ENCODE measurements at places on chromosomes 11 and 22.

DNA sequence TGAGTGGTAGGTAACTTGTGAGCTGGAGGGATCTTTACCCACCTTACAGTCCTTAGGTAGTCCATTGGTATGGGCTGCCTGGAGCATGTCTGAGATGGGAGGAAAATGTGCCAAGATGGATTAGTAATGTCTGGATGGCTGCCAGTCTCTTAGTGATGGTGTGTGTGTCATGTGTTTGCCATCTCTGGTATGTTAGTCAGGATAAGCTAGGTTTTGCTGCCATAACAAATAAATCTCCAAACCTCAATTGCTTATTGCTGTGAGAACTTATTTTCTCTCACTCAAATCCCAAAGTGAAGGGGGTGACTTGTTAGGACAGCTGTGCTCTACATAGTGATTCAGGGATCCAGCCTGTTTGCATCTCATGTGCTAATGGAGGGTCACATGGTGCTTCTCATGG, 40.9 kb upstream of the MYEOV start:
- no peak for DNase-seq

DNA sequence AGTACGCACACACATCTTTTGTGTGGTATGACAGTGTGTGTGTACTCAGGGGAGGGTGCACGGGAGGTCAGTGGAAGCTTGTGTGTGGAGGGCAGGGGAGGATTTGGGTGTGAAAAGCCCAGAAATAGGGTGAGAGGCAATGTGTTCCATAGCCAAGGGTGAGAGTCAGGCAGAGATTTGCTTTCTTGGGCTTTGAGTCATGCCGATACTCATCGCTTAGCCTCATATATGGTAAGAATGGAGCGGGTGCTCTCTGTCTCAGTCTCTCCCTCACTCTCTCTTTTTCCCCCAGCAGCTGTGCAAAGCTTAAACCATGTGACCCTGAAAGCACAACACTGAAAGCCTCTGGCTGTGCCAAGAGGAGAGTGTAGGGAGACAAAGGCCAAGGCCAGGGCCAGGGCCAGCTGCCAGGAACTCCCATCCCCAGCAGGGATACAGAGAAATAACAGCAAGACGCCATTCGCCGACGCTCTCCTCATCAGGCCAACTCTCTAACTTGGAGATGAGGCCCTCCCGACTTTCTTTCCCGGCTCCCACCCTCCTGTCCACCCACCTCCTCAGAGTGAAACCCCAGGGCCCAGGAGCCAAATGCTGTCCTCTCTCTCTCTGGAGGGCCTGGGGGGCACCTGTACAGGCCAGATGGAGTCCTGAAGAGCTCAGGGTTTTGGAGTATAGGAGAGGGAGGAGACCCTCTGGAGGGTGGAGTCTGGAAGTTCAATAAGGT, 20.3 kb upstream of the MICAL3 start:
- DNase-seq = no peak

GRCh38 chr11:18236664-18237356, at the start of gene SAA4:
Gene SAA4 (minus strand): TSS chr11:18236802. CDS start chr11:18235926, 876 bp downstream.
- no peak for DNase-seq

DNA sequence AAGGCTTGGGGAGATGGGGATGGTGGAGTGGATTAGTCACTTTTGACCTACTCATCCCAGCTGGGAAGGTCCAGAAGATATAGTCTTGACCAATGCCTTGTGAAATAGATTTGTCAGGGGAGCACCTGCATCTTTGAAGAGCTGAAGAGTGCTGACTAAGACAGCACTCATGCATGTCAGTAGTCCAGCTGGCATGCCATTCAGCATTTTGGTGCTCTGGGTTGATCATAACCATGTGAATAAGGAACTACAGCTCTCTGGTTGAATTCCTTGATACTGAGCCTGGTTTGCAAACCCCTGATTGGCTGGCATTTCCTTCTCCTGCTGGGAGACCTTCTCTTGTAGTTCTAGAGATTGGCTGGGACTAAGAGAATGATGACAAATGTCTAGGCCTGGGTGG, 106.8 kb upstream of the ALX4 start:
- no peak for DNase-seq

GRCh38 chr22:35918456-35918855, 110.2 kb downstream of the RBFOX2 start:
- no peak for DNase-seq

- no peak for DNase-seq
Observed at GRCh38 chr11:104410336-104410735, 246.4 kb upstream of the PDGFD start.

DNA sequence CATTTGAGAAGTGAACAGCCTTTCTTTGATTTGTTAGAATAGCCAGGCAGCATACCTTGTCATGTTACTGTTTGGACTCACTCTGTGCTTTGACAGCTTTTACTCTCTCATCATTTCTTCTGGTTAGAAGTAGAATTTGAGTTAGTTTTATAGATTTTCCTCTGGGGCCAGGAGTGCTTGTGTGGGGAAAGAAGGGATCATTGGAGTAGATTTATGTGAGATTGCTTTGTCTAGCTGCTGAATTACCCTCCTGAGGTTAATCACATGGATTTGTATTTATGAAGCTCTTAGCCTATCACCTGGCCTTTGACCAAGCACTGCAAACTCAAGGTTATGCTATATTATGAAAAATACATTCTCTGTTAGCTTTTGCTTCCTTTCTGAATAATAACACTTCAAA, 54.3 kb downstream of the SWAP70 start:
- no peak for DNase-seq

GRCh38 chr22:19912271-19912999, 29.1 kb upstream of the COMT start:
- no peak for DNase-seq

GRCh38 chr11:72546866-72547265, 112.5 kb upstream of the CLPB start:
- DNase-seq = no peak

GRCh38 chr11:9982796-9983579, 311.0 kb downstream of the SBF2 start:
- no peak for DNase-seq

GRCh38 chr11:40716344-40717130, 742.9 kb downstream of the LRRC4C start:
- no peak for DNase-seq

- no peak for DNase-seq
Observed at GRCh38 chr11:6498121-6498520, 1.0 kb downstream of the DNHD1 start.

GRCh38 chr11:120709808-120710207, 198.3 kb downstream of the GRIK4 start:
- no peak for DNase-seq

GRCh38 chr11:2741006-2741376, 41.2 kb upstream of the KCNQ1OT1 start:
- no peak for DNase-seq

- DNase-seq = no peak
Observed at GRCh38 chr11:128692753-128693415, 988 bp upstream of the FLI1 start.

- no peak for DNase-seq
Observed at GRCh38 chr11:83007477-83007876, 64.2 kb downstream of the RAB30 start.

DNA sequence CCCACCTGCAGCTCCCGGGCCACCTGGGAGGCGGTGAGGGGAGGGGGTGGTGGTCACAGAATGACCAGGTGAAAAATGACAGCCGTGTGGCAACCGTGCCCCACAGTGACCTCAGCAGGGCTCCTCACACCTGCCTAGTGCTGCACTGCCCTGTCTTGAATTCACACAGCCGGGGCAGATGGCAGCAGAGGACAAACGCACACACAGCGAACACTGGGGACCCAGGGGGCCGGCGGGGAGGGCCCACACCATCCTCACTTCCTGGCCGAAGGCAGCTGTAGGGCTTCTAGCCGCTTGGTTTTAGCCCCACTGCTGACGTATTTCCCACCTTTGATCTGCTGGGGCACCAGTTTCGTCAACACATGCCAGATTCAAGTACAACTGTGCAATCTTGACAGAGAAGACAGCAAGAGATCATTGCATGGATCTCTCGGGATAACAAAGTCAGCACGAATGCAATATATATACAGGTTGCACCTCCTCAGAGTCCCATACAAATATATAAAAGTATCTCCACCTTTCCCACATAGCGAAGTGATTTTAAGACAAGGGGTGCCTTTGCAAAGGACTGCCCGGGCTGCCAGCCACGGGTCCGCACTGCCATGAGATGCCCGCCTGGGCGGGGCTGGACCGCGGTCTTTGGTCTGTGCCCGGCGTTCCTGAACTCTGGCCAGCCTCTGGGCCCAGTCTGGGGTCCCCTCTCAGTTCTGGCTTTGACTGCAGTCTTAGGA, 26.9 kb downstream of the TRMU start:
- no peak for DNase-seq

DNA sequence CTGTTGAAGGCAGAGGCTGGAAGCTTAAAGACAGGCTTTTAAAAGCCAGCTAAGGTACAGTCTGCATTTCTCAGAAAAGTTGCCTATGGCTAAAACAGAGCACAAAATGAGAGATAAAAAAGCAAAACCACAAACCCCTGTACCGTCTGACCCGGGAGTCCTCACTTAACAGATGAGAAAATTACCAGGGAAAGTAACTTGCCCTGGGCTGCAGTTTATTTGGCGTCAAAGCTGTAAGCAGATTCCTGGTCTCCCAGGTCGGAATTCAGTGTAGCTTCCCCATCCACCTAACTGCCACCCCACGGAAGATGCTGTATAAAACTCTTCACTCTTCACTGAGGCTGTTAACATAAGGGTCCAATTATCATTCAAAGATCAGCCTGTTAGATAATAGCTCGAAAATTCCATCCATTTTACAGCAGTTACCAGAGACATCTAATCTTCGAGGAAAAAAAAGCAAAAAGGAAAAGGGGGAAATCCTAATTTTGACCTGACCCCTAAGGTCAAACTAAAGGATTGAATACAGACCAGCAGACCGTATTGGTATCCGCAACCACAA, 1.5 kb downstream of the TCF20 start:
- DNase-seq = no peak

- no peak for DNase-seq
Observed at GRCh38 chr22:17157714-17158113, 1.4 kb downstream of the HDHD5 start.

DNA sequence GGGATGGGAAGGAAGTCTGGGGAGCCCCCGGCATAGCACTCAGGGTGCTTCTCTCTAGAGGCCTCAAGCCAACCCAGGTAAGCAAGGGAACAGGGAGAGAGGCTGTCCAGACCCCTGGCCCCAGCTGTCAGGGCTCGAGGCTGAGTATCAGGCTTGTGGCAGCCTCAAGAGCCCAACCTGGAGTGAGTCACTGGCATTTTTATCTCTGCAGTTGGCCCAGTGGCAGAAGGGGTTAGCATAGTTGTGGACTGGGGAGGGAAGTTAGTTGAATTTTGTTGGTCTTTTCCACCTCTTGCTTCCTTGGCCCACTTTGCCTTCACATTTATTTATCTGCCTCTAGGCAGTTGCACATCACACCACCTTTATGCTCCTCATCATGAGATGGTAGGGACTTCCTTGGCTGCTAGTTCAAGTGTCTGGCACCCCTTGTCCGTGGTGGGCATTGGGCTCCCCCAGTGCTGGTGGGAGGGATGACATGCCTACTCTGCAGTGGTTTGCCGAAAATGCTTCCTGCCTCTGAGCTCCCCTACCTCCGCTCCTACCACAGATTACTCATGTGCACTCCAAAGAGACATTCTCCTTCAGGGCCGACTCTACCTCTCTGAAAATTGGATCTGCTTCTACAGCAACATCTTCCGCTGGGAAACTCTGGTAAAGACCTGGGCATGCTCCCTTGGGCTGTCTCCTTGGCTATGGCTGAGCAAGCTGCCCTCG, 60.1 kb downstream of the SCN3B start:
- DNase-seq = no peak

DNA sequence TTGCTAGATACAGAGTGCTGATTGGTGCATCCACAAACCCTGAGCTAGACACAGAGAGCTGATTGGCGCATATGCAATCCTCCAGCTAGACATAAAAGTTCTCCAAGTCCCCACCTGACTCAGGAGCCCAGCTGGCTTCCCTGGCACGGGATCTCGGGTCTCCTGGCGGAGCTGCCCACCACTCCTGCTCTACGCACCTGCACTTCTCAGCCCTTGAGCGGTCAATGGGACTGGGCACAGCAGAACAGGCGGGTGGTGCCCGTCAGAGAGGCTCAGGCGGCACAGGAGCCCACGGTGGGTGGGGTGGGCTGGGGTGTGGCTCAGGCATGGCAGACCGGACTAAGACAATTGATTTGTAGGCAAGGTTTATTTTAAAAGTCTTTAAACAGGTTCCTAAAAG, 1365.5 kb downstream of the FAM181B start:
- no peak for DNase-seq

DNA sequence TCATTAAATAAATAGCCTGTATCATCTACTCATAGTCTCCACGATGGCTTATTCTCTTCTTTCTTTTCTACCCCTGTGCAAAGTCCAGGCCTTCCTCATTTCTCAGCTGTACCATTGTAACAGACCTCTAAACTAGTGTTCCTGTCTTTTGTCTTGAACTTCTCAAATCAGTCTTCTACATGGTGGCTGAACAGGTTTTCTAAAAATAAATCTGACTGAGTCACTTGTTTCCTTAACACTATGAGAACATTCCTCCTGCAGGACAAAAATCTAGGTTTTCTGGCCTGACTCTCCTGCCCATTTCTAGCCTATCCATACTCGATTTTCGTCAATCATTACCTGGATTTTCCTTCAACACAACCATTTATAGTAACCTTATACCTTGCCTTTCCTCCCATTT, 1080.8 kb upstream of the TENM4 start:
- no peak for DNase-seq

GRCh38 chr11:66192181-66192863, 76.1 kb upstream of the RAB1B start:
- DNase-seq = no peak

DNA sequence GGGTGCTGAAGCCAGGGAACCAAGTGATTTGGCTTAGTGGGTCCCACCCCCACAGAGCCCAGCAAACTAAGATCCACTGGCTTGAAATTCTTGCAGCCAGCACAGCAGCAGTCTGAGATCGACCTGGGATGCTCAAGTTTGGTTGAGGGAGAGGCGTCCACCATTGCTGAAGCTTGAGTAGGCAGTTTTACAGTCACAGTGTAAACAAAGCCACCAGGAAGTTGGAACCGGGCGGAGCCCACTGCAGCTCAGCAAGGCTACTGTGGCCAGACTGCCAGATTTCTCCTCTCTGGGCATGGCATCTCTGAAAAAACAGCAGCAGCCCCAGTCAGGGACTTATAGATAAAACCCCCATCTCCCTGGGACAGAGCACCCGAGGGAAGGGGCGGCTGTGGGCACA, 424.1 kb upstream of the TENM4 start:
- DNase-seq = no peak

DNA sequence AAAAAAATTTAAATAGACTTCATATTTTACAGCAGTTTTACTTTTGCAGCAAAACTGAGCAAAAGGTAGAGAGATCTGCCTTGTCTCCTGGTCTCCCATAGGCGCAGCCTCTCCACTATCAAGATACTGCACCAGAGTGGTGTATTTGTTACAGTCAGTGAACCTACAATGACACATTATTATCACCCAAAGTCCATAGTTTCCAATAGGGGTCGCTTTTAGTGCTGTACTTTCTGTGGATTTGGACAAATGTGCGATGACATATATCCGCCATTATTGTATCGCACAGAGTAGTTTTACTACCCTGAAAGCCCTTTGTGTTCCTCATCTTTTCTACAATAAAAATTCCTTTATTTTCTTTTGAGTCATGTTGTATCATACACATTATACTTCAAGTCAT, 153.2 kb upstream of the CCDC179 start:
- DNase-seq = no peak

DNA sequence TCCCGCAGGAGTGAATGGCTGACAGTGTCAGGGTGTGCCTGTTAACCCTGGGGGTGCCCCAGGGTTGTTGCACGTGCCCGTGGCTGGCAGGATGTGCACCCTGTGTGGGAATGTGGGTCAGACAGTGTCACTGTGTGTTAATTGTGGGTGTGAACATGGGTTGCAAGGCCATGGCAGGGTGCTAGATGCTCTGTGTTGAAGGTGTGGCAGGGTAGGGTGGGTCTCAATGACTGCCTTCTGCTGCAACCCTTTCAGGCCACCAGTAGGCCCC, 8.3 kb downstream of the RIN1 start:
- no peak for DNase-seq
